Islet precursor cell (in vitro differentiated cells): ENCODE measurements at places on chromosomes 5 and 9.

DNA sequence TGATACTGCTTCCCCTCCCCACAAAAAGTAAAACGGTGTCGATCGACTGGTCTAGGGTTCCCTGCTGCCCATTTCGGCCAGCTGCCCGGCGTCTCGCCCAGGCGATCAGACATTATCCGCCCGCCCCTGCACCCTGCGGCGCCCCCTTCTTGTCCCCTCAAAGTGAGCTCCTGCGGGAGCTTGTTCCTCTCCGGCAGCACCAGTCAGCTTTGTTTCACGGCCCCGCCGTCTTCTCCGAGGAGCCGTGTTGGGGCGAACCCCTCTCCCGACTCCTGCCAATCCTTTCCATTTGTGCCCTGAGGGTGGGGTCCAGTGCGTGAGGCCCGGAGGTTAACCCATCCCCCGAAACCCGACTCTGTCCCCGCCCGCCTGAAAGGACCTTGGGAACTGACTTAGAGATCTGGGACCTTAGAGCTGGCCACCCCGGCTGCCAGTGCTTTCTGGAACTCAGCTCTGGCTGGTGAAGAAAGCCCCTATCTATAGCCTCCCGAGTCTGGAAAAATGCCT is 518 bp downstream of the UBE2B start:
- peak; percentile 78 for DNase-seq

- DNase-seq, result no peak
Observed at GRCh38 chr5:54492178-54492577, 25.4 kb upstream of the SNX18 start.

DNA sequence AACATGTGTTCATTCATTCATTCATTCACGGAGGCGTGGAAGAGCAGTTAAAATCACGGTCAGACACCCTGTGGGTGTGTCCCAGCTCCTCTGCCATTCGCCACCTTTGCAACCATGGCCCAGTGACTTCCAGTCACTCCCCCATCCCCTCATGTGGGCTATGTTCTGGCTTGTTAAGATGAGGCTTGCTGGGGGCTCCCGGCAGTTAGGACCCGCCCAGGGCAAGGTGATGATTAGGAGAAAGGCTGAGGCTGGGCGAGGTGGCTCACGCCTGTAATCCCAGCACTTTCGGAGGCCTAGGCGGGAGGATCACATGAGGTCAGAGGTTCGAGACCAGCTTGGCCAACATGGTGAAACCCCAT is 24.9 kb upstream of the PTGES start:
- no peak for DNase-seq

GRCh38 chr5:141941779-141942178 is 16.2 kb downstream of the PCDH12 start:
- no peak for DNase-seq

DNA sequence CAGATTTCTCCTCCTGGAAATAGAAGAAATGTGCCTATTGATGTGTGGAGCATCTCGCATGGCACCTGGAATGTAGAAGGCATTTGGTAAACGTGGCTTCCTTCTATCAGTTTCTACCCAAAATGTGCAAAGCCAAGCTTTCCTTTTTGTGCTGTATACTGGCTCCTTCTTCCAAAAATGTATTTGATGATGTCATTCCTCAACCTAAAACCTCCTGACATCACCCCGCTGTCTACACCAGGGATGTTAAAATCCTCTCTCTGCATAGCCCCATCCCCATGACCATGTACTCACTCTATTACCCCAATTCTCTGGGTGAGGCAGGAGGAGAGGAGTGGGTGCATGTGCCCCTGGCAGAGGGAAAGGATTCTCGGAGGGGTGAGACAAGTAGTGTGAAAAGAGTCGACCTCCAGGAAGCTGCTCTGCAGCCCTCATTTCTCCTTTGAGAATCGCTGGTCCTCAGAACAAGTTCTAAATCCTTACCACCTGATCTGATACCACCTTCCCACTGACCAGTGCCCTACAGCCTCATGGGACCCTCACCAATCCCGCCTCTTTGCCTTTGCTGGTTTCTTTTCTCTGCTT is 11.7 kb upstream of the MED10 start:
- DNase-seq, result peak; percentile 7

DNA sequence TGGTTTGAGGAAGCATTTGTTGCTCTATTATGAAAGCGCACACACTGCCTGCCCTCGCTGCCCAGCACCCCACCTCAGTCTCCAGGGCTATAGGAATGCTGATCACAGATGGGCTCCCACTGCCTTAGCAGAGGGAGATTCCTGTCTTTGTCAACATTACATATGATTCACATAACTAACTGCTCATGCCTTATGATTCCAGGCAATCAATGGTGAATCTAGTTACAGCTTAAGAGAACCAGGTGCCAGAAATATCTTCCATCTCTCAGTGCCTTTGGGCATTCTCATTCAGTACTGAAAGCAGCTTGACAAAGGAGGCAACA is 458.9 kb upstream of the C9orf72 start:
- DNase-seq, result no peak

GRCh38 chr9:110370315-110370714 is 32.7 kb upstream of the TXNDC8 start:
- DNase-seq, result no peak

GRCh38 chr9:29826421-29826820 is 2253.1 kb upstream of the C9orf72 start:
- DNase-seq, result no peak

DNA sequence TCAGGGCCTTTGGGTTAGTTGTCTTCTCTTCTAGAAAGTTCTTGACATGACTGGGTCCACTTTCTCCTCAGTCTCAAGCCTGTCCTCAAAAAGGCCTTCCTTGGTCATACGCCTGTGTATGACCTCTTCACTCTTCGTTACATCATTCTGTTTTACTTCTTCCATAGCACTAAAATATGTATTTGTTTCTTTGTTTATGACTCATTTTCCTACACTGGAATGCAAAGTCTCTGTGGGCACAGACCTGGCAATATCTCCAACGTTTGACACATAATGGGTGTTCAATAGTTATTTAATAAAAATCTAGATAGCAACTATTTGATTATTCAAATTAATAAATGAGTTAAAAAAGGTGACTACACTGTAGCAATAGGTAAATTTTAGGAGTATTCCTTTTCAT is 85.1 kb downstream of the YIPF5 start:
- DNase-seq, result no peak

DNA sequence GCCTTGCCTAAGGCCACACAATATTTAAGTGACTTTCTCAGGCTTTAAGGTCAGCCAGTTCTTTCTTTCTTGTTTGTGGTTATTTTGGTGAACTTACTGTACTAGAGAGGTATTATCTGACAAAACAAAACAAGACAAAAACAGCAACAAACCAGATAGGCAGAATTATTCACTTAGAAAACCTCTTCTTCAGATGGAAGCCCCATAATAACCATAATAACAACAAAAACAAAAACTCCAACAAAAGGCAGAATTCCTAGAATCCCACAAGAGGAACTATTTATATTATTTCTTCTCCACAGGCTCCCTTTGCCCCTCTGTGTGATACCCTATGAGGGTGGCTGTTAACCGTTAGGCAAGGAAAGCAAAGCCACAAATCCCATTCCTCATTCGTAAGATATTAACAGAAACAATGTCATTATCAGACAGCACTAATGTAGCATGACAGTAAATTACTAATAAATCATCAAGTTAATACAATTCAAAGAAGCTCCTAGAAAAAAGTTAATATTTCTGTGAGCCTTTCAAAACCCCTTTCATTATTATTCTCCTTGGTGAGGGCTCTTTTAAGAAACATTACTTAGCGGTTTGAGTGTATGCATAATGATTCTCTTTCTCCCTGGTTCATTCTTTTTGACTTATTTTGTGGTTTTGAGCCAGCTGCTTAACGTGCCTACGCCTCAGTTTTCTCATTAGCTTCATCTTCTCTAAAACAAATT is 274.9 kb downstream of the EFNA5 start:
- DNase-seq, result no peak
